ENCODE measurements at places on chromosomes 5 and 9. TPM values are rescaled to one million over a fixed set of nuclear protein-coding genes. Genes with fewer than 3 reads are reported as not detected.

The PCDHB3 gene
- 9.1 TPM for total RNA-seq

DNA sequence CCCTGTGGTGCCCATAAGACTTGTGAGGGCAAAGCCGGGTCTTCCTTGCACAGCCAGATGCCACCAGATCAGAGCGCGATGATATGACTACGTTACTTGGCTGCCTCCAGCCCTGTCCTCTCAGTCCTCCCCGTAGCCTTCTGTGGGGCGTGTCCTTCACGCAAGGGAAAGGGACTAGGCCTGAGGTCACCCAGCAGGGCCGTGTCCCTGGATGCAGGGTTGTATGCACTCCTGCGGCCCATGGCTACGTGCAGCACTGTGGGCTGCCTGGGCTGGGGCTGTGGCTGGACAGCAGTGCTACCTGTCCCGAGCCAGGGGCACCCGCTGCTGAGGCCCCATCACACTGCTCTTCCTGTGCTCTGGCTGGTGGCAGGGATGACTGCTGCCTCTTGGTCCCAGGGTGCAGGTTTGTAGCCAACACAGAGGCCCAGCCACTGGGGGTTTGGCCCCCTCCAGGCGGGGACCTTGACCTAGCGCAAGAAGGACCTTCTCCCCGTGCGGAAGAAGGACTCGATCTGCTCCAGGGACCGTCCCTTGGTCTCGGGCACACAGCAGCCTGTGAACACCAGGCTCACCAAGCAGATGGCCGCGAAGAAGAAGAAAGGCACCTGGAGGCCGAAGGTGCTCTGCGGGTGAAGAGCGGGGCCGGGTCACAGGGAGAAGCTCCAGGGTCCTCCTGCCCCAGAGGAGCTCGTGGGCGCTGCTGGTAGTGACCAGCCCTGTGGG, 7.2 kb downstream of the SLC2A6 start:
- H3K36me3 ChIP-seq: no peaks in the 10 kb centered on the region
- H3K4me1 ChIP-seq: no peaks in the 10 kb centered on the region
- H3K4me3 ChIP-seq: no peak overlapping the region
- H3K27ac ChIP-seq: no peak overlapping the region

The NAIP gene
- 39.4 TPM for total RNA-seq

- H3K36me3 ChIP-seq: peaks cover 6% of the 10 kb centered on the region
- no peak overlapping the region for H3K27ac ChIP-seq
- peaks cover 4% of the 10 kb centered on the region for H3K4me1 ChIP-seq
- no peak overlapping the region for H3K4me3 ChIP-seq
- H3K27me3 ChIP-seq: peaks cover 4% of the 10 kb centered on the region
Observed at GRCh38 chr5:127562252-127562651, 44.8 kb downstream of the PRRC1 start.

The LCNL1 gene
- total RNA-seq: not detected
